ENCODE measurements at places on chromosomes 3 and 15.

DNA sequence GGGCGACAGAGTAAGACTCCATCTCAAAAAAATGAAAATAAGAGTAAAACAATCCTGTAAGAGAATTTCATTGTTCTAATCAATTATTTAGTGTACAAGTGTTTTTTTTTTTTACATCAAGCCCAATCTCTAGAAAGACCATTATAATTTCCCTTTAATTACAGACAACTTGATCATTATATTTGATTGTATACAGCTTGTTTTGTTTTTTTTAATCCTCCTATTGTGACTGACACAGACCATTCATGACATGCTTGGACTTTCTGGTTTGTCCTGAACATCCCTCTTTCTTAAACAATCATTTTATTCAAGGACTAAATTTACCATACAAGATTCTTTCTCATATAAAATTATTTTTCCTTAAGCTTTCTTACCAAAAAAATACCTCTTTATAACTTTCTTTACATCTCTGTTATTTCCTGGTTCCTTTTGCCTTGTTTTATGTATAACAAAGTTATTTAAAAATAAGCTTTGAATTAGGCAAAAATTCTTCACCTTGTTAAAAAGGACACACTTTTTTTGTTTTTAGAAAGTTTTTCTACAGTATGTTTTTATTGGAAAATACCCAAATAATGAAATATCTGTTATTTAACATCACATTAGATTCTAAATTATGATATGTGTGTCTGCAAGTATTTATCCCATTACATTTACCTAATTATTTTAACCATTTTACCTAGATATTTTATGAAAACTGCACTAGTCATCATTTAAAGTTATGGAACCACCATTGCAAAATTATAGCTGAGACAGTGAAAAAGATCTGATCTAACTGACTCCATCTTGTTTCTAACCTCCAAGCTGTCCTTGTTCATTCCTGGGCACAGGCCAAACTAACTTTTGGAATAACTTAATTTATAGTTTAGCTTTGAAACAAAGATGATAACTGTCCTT, 26.1 kb upstream of the GFM1 start:
- DNase-seq = no peak

DNA sequence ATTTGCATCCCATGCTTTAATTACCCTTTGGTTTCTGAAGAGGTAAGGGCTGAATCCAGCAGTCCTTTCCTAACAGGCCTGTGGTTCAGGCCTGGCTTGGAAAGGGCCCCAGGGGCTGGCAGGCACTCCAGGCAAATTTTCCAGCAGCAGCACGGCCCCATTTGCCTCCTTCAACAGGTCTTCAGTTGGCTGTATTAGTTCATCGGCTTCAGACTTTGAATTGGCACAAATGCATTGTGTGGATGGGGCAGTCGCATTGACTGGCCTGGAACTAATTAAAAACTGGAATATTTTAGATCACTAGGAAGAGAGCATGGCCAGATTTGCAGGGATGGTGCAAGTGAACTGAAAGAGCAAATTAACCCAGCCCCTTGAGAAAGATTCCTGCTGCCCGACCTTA, 207.8 kb upstream of the MCTP2 start:
- no peak for DNase-seq

DNA sequence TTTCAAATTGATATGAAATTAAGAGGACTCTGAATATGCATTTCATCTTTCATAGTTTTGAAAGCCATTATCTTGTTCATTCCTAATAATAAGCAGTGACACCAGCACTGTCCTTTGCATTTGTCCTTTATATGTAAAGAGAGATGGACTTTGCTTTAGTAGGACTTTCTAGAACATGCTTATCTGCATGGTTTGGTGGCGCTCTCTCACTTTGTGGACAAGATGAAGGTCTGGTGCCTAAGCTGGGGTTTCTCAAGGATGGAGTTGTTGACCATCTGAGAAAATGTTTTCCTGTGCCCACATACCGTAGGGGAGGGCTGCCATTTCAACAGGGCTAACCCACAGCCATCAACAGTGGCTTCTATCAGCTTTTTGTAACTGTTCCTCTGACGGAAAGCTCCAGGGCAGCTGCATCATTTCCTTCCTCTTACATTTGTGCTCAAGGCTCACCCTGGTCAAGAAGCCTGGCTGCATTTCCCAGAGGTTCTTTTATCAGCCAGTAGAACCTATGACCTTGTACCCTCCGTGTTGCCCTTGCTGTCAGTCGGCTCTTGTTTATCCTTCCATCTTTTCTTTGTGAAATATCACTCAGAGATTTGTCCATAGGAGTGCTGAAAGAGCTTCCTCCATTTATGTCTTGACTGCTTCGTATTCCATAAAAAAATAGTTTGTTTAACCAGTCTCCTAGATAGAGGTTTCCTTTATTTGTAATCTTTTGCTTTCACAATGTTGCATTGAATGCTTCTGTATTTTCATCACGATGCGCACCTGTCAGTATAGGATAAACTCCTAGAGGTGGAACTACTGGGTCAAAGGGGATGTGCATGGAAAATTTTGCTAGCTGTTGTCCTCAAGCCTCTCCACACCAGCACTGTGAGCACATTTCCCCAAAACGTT, 44.6 kb downstream of the ABHD2 start:
- no peak for DNase-seq

- DNase-seq = no peak
Observed at GRCh38 chr3:64311424-64312061, 86.3 kb upstream of the PRICKLE2 start.

GRCh38 chr15:40481341-40482074, 10.7 kb downstream of the CHST14 start:
- no peak for DNase-seq

DNA sequence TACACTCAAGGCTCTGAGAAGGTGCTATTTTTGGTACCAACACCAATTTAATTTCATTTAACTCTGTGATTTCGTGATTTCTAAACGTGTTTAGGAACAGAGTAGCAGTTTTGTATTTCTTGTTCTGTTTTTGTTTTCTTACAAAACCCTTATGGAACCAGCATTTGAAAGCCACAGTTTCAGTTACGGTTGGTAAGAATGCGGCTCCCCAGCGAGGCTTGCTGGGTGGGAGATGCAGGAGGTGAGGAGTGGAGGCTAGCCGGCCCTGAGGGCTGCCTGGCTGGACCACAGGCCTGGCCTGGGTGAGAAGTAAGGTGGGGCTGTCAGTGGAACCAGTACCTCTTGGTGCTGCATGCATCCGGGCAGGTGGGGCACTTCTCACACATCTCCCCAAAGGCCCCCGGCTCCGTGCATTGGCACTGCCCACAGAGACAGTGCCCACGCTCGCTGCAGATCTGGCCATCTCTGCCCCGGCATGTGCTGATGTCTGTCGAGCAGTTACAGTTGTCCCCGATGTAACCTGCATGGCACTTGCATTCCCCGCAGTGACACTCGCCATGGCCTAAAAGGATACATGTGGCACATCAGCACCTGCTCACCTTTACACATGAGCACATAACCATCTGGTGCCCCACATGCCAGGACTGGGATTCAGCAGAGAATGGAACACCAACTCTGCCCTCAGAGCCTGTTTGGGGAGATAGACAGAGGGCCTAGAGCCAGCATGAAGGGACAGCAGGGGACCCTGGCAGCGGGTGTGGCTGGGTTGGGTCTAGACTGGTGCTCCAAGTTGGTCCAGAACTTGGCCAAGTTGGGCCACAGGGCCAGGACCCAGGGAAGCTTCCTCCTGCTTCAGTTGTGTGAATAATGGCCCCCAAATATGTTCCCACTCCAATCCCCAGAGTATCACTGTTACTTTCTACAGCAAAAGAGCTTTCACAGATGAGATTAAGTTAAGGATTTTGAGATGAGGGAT, 43.4 kb downstream of the UMPS start:
- no peak for DNase-seq

DNA sequence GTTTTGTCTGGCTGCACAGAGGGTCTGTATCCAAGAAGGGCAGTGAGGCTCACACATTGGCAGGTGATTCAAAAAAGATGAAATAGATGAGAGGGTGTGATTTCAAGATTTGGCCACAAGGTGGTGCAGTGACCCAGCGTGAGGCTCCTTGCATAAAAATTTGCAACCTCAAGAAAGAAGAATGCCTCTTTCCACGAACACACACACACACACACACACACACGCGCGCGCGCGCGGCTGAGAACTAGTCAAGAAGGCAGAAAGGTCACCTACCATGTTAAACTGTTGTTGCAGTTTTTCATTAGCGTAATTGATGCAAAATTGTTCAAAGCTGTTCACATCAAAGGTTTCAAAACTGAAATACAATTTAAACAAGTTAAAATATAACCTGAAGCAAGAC, 39.2 kb downstream of the MYO5C start:
- DNase-seq = peak; percentile 72

- no peak for DNase-seq
Observed at GRCh38 chr3:123085293-123085931, 18.6 kb downstream of the PDIA5 start.

- no peak for DNase-seq
Observed at GRCh38 chr3:155481089-155481488, 187.6 kb upstream of the STRIT1 start.

DNA sequence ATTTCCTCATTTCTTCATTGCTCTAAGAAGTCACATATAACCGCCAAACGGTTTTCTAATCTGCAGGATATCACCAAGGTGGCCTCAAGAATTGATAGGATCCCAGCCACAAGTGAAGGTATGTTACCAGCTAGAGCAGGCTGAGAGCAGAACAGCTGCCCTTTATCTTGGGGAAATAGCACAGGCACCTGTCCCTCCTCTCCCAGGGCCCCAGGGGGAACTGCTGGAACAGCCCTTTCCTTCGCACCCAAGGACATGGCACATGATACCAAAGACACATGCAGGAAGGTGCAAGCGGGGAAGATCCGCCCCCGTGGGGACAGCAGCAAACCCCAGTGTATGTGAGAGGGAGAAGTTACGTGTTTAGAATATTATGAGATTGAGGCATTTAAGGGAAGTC, 35.3 kb downstream of the HOMER2 start:
- no peak for DNase-seq

DNA sequence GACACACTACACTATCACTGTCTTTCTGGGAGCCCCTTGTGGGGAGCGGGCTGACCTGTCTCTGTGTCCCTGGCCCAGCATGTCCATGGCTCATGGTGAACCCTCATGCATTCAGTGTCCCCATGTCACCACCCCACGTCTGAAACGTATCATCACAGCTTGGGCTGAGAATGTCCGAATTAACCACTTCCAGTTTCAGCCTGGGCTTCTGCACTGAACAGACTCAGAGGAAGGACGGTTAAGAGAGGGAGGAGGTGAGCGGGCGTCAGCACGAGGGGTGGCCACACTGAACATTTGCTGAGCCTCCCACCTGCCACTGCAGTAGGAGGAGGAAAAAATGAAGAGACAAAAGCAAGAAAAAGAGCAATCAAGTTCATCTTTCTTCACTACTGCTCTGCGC, 30.5 kb downstream of the ATP2B2 start:
- no peak for DNase-seq

DNA sequence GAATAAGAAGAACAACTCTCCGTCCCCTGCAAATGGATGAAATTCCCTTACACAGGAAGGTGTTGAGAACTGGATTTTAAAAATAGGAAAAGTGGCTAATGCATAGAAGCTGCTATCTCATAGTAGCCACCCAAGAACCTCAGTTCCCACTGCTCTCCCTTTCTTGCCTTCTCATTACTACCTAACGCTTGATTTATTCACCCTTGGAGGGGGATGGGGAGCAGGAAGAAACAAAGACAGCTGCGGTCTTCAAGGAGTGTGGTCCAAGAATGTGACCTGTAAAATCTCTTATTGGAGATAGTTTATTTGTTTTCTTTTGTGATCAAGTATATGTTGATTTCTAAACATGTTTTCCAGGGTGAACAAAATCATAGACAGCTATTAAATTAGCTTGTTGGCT, 274.1 kb upstream of the CTNNB1 start:
- no peak for DNase-seq

- DNase-seq = peak; percentile 50
Observed at GRCh38 chr15:65583701-65584100, 27.2 kb downstream of the INTS14 start.

GRCh38 chr15:22806664-22807063, 20.2 kb downstream of the NIPA1 start:
- no peak for DNase-seq

- no peak for DNase-seq
Observed at GRCh38 chr3:162525066-162525742, 1028.6 kb downstream of the OTOL1 start.

DNA sequence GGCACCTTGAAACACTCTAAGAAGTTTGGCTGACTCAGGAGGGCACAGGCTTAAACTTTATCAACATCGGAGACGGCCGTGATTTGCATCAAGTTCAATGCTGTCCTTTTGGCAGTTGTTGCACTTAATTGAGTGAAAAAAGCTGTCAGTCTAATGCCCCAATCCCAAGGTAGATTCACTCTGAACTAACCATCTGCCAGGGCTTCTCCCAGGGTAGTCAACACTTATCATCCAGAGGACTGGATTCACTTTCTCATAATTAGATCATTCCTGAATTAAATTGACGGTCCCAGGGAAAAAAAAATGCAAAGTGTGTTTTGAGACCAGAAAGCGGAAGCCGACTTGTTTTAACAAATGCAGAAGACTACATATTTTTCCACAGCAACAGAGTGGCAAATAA, 28.5 kb downstream of the RORA start:
- DNase-seq = no peak

GRCh38 chr15:74630284-74631086, 14.8 kb downstream of the CLK3 start:
- no peak for DNase-seq

- no peak for DNase-seq
Observed at GRCh38 chr15:78417754-78418630, 20.0 kb upstream of the IREB2 start.

DNA sequence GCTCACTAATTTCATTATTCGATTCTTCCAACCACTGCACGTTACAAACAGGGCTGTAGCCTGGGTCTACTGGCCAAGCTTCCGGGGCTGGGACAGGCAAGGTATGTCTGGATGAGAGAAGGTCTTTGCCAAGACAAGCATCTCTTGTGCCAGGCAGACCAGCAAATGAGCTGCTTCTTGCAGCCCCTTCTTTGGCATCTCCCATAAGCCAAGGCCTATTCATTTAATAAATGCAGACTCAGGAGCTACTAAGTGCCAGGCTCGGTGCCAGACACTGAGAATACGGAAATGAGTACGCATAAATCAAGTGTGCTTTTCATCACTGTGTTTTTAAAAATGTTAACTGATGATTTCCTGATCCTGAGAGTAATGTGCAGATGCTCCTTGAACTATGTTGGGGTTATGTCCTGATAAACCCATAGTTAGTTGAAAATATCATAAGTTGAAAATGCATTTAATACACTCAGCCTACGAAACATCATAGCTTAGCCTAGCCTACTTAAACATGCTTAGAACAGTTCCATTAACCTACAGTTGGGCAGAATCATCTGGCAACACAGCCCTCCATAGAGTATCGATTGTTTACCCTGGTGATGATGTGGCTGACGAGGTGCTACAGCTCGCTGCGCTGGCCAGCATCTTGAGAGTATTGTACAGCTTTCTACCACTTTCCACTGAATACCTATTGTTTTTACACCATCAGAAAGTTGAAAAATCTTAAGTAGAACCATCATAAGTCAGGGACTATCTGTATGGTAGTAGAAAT, 135.0 kb upstream of the CTDSPL start:
- DNase-seq = no peak

GRCh38 chr3:54668236-54668635, 259.6 kb downstream of the LRTM1 start:
- DNase-seq = no peak

- DNase-seq = no peak
Observed at GRCh38 chr15:65824031-65824743, 32.1 kb upstream of the DENND4A start.

Data from T-cell (primary cell).